ENCODE measurements at places on chromosomes 2 and 18. TPM values are rescaled to one million over a fixed set of nuclear protein-coding genes. Genes with fewer than 3 reads are reported as not detected.

DNA sequence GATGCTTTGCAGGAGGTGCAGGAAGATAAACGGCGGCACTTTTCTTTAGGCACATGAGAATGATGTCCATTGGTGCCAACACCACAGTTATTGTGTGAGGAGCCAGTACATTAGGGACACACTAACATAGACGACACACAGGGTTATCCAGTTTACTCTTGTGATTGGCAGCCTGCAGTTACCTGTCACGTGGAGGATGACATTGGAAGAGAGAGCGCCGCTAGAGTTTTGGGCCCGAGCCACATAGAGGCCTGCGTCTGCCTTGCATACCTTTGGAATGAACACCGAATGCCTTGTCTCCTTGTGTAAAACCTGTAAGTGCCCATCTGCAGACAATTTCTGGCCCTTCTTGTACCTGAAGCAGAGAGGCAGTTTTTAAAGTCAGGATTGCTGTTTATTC lies 26.9 kb upstream of the TTN start:
- H3K4me1 ChIP-seq: no peaks in the 10 kb centered on the region
- H3K36me3 ChIP-seq: no peaks in the 10 kb centered on the region
- DNase-seq: no peak
- H3K27me3 ChIP-seq: no peaks in the 10 kb centered on the region
- no peak overlapping the region for H3K27ac ChIP-seq
- H3K4me3 ChIP-seq: no peak overlapping the region

DNA sequence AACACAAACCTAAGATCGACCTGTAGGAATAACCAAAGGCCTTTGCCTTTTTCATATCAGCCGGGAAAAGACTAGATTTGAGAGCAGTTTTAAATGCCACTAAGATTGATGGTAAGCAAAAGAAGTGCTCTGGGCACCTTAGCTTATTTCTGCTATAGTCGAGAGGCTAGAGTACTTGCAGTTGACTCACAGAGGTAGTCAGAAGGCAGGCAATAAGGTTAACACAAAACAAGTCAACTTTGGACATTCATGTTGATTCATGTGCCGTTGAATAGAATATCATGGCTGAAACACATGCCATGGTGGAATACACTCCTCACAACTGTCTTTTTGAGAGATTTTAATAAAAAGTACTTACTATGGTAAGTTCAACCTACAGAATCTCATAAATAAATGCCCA lies 507.6 kb downstream of the ZEB2 start:
- H3K4me3 ChIP-seq: no peak overlapping the region
- no peaks in the 10 kb centered on the region for H3K4me1 ChIP-seq

- H3K4me1 ChIP-seq: no peaks in the 10 kb centered on the region
- no peak overlapping the region for H3K4me3 ChIP-seq
- no peak overlapping the region for H3K27ac ChIP-seq
- DNase-seq: no peak
- no peaks in the 10 kb centered on the region for H3K36me3 ChIP-seq
Measured at GRCh38 chr18:78494204-78495085, 485.2 kb upstream of the SALL3 start.

DNA sequence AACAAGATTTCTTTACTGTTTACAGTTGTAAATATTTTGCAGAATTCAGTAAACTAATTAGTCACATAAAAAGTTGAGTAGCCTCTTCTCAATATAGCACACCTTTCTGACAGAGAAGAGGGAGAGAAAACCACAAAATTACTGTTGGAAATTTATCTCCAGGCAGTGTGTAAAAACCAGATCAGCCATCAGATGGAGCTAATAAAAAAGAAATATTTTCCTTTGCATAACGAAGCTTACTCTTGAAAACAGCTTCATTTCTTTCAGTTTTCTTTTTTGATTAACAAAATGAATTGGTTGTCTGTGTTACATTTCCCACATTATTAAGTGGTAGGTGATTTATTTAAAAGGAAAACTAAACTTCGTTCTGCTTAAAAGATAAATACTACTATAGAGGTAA lies 259.3 kb upstream of the KCNJ3 start:
- DNase-seq: no peak
- no peak overlapping the region for H3K27ac ChIP-seq
- H3K4me3 ChIP-seq: no peak overlapping the region
- H3K4me1 ChIP-seq: no peaks in the 10 kb centered on the region

- no peaks in the 10 kb centered on the region for H3K27me3 ChIP-seq
- H3K27ac ChIP-seq: no peak overlapping the region
- no peak for DNase-seq
- H3K36me3 ChIP-seq: no peaks in the 10 kb centered on the region
Measured at GRCh38 chr2:235607546-235608199, 113.8 kb downstream of the AGAP1 start.

DNA sequence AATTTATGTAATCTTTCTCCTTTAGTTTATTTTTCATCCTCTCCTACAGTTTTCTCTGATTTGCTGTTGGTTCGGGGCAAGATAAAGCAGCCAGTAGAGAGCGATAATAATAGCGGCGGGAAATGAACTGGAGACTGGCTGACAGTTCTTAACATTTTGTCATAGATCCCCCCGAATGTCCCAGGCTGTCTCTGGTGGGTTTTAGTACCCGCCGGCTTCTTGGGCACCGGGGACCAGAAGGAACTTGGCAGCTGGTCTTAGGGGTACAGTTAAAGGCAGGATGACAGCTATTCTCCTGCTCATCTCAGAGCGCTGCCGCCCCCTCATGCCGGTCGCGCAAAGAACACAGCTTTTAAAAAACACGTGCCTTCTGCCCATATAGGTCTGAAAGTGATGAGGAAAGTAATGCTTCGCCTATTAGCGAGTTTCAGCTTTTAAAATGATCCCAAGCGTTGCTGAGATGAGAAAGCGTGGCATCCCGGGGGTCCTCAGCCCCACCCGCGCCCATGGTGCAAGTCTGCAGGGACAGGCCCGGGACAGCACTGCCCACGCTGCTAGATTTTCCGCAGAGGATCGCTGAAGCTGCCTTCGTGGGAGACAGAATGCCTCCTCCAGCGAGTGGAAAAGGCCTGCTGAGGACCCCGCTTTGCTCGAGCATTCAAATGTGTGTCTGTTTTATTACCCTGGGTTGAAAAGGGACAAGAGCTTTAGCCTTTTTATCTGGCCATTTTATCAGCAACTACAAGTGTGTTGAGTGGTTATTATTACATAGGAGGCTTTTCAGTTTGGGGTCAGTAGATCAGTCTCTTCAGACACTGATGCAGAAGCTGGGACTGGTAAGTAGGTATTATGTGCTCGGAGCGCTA lies 3.8 kb downstream of the ONECUT2 start:
- DNase-seq: no peak
- no peak overlapping the region for H3K27ac ChIP-seq
- H3K4me1 ChIP-seq: peaks cover 15% of the 10 kb centered on the region
- no peaks in the 10 kb centered on the region for H3K36me3 ChIP-seq

- no peaks in the 10 kb centered on the region for H3K36me3 ChIP-seq
- peak overlapping the region; percentile 12 for H3K27ac ChIP-seq
- no peaks in the 10 kb centered on the region for H3K27me3 ChIP-seq
- no peak overlapping the region for H3K4me3 ChIP-seq
- H3K4me1 ChIP-seq: no peaks in the 10 kb centered on the region
Measured at GRCh38 chr2:105142239-105142638, 99.3 kb upstream of the GPR45 start.

- H3K27me3 ChIP-seq: no peaks in the 10 kb centered on the region
- no peaks in the 10 kb centered on the region for H3K36me3 ChIP-seq
- DNase-seq: no peak
Measured at GRCh38 chr2:55618275-55619055, 1.0 kb upstream of the PPP4R3B start.

DNA sequence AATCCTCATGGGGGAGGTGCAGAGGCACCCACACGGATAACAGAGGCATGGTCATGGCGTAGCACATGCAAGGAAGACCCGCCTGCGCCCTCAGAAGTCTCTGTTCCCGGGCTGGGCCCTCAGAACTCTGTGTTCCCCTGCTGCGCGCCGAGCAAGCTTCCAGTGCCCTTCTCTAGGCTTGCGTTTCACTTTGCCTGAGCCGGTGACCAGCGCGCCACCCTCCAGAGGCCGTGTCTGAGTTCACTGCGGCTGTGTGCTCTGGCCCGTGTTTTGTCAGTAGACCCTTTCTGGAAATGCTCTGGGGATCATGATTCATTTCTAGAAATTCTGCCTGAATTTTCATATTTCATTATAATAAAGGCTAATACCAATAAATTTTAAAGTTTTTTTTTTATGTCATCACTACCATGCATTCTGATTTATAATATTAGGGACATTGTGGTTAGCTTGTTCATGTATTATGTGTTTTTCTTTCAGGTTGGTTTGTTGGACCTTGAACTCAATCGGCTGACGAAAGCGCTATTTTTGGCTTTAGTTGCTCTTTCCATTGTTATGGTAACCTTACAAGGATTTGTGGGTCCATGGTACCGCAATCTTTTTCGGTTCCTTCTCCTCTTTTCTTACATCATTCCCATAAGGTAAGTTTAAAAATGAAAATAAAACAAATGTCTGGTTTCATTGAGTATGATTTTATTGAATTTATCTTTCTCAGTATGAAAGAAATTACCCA lies 142.7 kb upstream of the NFATC1 start:
- H3K4me3 ChIP-seq: no peak overlapping the region
- DNase-seq: no peak
- no peaks in the 10 kb centered on the region for H3K4me1 ChIP-seq
- no peak overlapping the region for H3K27ac ChIP-seq

DNA sequence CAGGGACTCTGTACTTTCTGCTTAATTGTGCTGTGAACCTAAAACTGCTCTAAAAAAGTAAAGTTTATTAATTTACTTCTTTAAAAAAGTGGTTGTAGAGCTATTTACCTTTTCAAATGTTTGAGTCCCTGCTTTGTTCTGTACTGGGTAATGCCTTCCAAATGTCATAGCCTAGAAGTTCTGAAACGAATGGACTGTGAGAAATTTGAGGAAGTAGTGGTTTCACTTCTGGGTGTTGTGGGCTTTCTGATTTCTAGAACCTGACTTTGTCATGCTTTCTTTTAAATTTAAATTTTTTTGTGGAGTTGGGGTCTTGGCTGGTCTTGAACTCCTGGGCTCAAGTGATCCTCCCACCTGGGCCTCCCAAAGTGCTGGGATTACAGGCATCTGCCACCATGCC lies 44.6 kb downstream of the SMAD4 start:
- no peak overlapping the region for H3K27ac ChIP-seq
- peaks cover 11% of the 10 kb centered on the region for H3K36me3 ChIP-seq
- DNase-seq: no peak
- no peaks in the 10 kb centered on the region for H3K27me3 ChIP-seq
- no peak overlapping the region for H3K4me3 ChIP-seq

GRCh38 chr2:233101141-233101540 lies 41.0 kb downstream of the INPP5D start:
- no peaks in the 10 kb centered on the region for H3K27me3 ChIP-seq
- no peaks in the 10 kb centered on the region for H3K36me3 ChIP-seq
- DNase-seq: no peak
- no peak overlapping the region for H3K27ac ChIP-seq
- H3K4me3 ChIP-seq: no peak overlapping the region

- no peak overlapping the region for H3K4me3 ChIP-seq
- H3K27ac ChIP-seq: no peak overlapping the region
- H3K36me3 ChIP-seq: no peaks in the 10 kb centered on the region
Measured at GRCh38 chr2:47222826-47223554, 67.9 kb upstream of the STPG4 start.

DNA sequence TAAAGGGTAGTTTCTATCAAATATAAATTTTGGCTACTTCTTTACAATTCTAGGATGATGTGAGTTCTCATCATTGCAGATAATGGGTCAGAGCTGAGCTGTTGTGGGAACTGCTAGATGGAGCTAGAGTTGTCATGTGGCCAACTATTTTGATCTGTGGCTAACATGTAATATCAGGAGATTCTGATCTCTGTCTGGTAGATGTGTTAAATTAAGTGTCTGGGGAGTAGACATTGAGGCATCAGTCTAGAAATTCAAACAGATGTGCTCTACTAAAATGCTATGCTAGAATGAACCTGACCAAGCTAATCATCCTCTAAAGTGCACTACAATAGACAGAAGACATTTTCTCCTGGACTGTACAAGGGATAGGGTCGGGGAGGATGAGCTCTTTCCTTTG lies 30.3 kb upstream of the DARS1 start:
- H3K27me3 ChIP-seq: no peaks in the 10 kb centered on the region
- no peak overlapping the region for H3K4me3 ChIP-seq
- no peak for DNase-seq
- no peak overlapping the region for H3K27ac ChIP-seq
- H3K4me1 ChIP-seq: no peaks in the 10 kb centered on the region
- no peaks in the 10 kb centered on the region for H3K36me3 ChIP-seq

DNA sequence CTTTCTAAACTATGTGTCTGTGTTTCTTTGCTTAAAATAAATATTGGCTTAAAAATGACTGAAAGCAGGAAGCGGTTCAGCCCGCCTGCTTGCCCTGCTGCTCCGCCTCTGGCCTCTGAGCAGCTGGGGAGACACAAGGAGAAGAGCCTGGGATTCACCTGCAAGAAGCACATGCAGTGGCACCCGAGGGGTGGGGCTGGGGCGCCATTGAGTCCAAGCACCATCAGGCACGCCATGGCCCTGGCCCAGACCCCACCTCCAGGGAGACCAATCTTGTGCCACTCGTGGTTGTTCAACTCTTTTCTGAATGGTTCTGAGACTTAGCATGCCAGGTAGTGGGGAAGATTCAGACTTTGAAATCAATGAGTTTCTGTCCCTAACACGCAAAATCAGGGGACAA lies 495.5 kb upstream of the MYT1L start:
- H3K27ac ChIP-seq: no peak overlapping the region
- no peak overlapping the region for H3K4me3 ChIP-seq
- H3K36me3 ChIP-seq: no peaks in the 10 kb centered on the region
- no peak for DNase-seq

DNA sequence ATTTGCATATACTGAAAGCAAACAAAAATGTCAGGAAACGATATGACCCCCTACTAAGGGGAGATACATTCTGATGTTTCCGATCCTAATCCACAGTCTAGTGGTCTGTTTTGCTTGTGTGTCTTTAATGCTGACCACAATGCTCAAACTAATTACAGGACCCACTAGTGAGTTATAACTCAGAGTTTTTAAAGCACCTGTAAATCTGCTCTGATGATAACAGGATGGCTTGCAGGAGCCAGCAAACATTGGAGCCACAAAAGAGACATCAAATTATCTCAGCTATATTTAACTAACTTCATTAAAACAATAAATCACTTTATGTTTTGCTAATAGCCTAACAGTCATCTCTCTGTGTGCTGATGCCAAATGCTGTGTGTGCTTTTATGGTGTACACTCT lies 300.3 kb downstream of the NBAS start:
- H3K4me3 ChIP-seq: no peak overlapping the region
- no peaks in the 10 kb centered on the region for H3K27me3 ChIP-seq
- DNase-seq: no peak
- H3K27ac ChIP-seq: no peak overlapping the region
- H3K4me1 ChIP-seq: no peaks in the 10 kb centered on the region

GRCh38 chr2:31221544-31221943 lies 4.2 kb upstream of the CAPN14 start:
- H3K36me3 ChIP-seq: no peaks in the 10 kb centered on the region
- no peak overlapping the region for H3K27ac ChIP-seq
- DNase-seq: no peak
- no peak overlapping the region for H3K4me3 ChIP-seq

Gene ACADL
- total RNA-seq: 27.5 TPM

Gene CTLA4
- total RNA-seq: 0.64 TPM

Gene GKN1
- not detected for total RNA-seq

Gene SLC19A3
- total RNA-seq: 46.9 TPM

Gene NR4A2
- 7.9 TPM for total RNA-seq

Gene TMEM178A
- total RNA-seq: 9.4 TPM

Gene SPP2
- total RNA-seq: not detected

Gene TSPYL6
- not detected for total RNA-seq

Gene REG1B
- not detected for total RNA-seq

Gene ZNF532
- 55.5 TPM for total RNA-seq

Gene SMYD1
- not detected for total RNA-seq

Gene CTDSP1
- total RNA-seq: 113 TPM
